NCI-H1694 treated with DMSO at 0.1 percent for 48 hours (cell line): ENCODE measurements at places on chromosomes 3 and 15.

DNA sequence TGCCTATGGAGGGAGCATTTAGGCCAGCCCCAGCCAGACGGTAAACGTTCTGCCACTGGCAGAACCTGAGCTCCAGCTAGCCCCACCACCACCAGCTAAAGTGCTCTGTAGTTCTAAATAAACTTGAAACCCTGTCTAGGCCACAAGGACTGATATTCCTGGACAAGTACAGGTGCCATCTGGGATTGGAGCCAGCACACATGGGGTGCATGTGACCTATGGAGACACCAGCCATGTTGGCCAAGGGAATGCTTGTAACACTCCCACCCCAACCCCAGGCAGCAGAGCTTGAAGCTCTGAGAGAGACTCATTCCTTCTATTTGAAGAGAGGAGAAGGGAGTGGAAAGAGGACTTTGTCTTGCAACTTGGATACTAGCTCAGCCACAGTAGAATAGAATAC lies 284.5 kb upstream of the DCBLD2 start:
- no peak for DNase-seq

DNA sequence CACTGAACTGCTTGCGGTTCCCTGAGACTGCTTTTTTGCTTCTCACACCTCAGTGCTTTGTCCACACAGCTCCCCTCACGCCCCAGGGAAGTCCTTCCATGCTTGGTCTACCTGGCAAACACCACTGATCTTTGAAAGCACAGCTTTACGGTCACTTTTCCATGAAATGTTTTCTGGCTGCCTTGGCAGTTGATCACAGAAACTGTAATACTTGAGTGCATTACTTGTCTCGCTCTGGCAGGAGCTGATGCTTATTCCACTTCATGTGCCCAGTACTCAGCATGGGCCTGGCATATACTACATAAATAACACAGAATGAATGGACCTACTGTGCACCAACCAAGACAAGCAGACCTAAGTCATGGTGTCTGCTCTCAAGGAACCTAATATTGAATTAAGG lies 121.1 kb downstream of the MEX3B start:
- DNase-seq, result no peak

- no peak for DNase-seq
These were observed 40.9 kb downstream of the PDCD6IP start for GRCh38 chr3:33839283-33839682.

GRCh38 chr15:34648294-34648631 lies 64.8 kb upstream of the GOLGA8B start:
- no peak for DNase-seq

DNA sequence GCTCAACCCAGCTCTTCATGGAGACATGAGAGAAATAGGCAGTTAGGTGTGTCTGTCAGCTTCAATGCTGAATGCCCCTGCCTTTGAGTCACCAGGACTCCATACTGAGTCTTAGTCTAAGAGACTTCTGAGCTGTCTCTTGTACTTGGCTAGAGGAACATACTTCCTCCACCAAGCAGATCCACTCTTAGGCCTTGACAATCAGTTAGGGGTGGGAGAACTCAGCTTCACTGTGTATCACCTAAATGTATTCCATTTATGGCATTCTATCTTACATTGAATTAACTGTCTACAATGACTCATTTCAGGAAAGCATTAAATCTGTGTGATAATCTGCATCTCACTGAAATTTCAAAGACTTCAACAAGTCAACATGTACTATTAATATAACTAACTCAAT lies 66.0 kb downstream of the STAC start:
- no peak for DNase-seq

DNA sequence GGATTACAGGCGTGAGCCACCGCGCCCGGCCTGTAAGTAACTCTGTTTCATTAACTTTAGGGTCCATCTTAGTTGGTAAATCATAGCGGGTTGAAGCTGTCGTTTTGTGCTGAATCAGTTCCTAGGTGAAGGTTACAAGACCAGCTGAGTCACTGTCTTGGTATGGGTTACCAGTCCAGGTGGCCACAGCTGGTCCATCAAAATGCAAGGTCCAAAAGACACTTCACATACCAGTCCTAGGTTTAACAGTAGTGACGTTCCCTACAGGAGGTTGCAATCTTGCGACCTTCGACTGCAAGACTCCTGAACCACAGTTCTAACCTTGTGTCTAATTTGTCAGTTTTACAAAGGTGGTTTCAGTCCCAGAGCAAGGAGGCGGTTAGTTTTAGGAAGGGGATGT lies 160.1 kb upstream of the ATP10A start:
- no peak for DNase-seq

DNA sequence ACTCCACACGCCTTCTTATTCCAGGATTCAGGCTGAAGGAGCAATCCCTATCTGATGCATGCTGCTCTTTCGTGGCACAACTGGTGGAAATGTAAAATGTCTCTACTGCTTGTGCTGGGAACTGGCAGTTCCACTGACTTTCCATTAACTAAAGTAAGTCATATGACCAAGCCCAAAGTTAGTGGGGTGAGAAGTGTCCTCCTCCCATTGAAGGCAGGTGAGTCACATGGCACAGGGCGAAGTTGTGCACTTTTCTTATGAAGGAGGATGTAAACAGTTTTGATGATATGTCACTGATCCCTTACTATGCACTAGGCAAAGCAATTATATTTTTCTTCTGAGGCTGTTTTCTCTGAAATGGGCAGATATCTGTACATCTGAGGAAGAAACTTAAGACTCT lies 51.6 kb downstream of the SLC7A14 start:
- no peak for DNase-seq

GRCh38 chr3:129521611-129522010 lies 6.8 kb upstream of the RHO start:
- no peak for DNase-seq

- DNase-seq, result no peak
These were observed 585 bp downstream of the SLCO3A1 start for GRCh38 chr15:91853948-91854638.

GRCh38 chr15:57253082-57253481 lies 123.2 kb upstream of the CGNL1 start:
- no peak for DNase-seq

- no peak for DNase-seq
These were observed 50.9 kb upstream of the FSIP1 start for GRCh38 chr15:39833515-39833981.

- DNase-seq, result peak; percentile 4
These were observed 3.9 kb downstream of the MST1R start for GRCh38 chr3:49899815-49900214.

- DNase-seq, result no peak
These were observed 4.1 kb downstream of the ISLR2 start for GRCh38 chr15:74134387-74135027.

DNA sequence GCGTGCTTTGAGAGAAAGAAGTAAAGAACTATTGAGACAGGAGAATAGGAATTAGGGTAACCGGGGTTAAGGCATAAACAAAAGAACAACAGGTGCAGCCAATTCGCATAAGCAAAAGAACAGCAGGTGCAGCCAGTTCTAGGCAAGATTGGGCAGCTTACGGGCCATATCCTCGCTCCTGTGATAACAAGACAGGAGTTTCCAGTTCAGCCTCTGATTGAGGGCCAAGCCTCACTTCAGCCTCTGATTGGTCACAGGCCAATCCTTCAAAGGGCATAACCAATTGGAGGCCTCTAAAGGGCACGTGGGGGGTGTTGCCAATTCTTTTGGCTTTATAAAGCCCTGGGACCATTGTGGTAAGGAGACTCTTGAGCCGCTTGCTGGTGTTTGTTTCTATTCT lies 143.5 kb downstream of the GADL1 start:
- no peak for DNase-seq

DNA sequence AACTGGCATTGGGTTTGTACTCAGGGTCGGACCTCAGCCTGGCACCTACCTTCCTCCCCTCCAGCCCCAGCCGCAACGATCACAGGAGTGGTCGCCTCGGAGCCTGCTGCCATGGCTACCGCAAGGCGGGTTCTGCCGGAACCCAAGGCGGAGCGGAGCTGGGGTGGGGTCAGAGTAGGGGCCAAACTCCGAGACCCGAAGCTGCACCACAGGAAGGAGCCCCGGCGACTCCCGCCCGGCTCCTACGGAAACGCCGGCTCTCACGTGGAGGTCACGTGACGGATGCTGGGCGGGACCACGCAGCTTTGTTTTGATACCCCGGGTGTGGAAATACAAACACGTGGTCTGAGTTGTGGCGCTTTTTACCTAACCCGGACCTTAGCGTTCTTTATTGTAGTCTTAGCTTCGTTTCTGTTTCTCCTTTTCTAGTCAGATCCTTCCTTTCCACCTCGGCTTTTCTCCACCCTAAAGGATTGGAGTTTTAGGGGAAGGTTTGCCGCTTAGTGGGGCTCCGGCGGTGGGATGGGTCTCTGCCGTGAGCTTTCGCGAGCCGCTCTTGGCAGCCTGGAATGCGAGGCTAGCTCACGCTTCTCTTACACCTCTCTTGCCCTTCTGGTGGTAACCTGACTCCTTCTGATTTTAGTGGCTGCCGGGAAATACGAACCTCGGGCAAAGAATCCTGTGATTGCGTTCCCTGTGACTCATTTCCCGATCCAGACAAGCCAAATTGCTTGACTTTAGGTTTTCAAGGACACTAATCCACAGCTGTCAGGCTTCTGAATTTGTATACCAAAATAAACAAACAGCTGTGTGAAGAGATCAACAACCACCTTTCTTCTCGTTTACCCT lies at the start of gene HSPBAP1:
Gene HSPBAP1 (minus strand): TSS at position 264 of the 849 bp plus-strand sequence. CDS start 151 bp downstream, at position 113.
- no peak for DNase-seq

- DNase-seq, result no peak
These were observed 28.6 kb downstream of the KCNAB1 start for GRCh38 chr3:156148946-156149381.

GRCh38 chr3:17116007-17116600 lies 231.3 kb downstream of the PLCL2 start:
- DNase-seq, result no peak

GRCh38 chr3:179473565-179473964 lies 22.3 kb upstream of the GNB4 start:
- no peak for DNase-seq

DNA sequence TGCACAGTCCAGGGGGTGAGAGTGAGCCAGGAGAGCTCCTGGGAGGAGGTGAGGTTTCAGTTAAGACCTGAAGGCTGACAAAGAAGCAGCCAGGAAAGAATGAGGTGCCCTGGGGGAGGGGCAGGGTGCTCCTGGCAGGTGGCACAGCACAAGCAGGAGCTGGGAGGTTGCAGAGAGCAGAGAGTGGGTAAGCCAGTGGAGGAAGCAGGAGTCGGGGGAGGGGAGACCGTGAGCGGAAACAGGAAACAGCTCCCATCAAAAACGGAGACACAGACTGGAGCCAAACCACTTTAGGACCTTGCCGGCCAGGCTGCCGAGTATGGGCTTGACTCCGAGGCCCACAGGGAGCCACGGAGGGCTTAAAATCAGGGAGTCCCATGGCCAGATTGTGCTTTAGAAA lies 12.1 kb upstream of the FBLN2 start:
- no peak for DNase-seq

DNA sequence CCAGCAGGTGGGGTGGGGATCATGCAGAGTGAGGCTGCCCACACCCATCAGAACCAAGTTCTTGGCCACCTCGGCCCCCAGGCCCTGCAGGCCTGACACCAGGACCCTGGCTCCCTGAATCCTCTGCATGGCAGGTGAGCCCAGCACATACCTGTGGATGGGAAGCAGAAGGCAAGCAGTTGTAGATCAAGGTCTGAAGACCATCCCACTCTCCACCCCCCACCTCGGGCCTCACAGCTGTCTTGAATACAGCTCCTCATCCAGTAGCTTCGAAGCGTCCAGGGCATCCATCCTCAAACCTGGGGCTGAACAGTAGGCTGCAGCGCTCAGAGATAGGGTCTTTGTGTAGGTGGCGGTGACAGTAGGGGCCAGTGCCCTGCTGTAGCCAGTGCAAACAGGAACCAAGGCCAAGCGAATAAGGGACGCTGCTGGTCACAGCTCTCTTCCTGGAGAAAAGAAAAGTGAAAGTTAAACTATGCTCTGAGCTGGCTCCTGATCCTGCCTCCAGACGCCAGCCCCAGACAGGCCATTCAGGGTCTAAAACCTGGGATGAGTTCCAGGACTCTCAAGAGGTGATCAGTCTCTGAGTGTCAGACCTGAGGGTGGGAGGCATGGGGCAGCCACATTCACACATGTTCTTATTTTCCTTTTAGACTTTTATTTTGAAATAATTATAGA lies at the start of gene UBA7:
Gene UBA7 (minus strand): TSS at position 457 of the 678 bp plus-strand sequence. CDS start 166 bp downstream, at position 291.
- DNase-seq, result no peak

DNA sequence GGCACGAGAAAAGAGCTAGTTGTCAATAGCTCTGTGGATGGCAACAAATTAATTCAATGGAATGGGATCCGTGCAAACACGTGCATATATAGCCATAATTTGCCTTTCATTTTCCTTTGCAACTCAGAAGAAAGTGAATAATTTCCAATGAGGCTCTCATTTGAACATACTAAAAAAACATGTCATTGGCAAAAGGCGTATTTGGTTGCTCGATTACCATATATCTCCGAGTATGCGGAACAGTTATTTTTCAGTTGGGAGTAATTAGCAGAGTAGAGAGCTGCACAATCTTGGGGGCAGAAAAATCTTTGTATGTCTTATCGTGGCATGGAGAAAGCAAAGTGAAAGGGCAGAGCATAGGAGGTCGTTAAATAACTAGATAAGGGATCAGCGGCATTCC lies 257.4 kb downstream of the SV2B start:
- no peak for DNase-seq

DNA sequence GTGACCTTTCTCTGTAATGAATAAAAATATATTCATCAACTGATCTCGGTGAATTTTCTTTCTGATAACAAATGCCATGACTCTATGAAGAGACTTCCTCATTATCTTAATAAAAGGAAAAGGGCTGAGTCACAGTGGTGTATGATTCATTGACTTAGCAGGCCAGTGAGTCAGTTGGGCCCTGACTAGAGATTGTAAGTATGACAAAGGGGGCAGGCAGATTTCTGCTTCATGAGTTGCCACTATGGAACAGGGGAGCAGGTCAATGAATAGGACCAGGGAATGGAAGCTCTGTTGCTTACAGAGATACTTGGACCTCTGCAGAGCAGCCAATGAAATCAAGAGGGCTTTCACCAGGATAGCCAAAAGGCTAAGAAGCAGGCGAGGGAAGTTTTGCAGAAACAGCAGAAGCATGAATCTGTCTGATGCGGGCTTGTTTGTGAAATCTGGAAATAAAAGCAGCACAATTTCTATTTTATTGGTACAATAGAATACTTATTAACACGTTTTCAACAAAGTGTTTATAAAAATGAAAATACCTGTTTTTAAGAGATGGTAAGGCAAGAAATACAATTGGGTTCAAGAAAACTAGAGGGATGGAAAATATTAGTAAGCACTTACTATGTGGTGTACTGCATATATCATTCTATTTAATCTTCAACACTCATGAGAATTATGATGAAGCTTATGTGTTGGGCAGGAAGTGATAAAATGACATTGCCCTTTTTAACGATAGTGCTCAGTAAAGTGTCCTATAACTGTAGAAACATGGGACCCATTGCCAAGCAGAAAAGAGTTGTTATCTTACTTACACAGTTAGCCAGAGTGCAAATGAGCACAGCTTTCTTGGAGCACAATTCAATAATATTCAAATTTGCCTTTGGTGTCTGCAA lies 169.8 kb upstream of the MYRIP start:
- no peak for DNase-seq

- no peak for DNase-seq
These were observed 122.6 kb downstream of the SATB1 start for GRCh38 chr3:18302517-18302916.

DNA sequence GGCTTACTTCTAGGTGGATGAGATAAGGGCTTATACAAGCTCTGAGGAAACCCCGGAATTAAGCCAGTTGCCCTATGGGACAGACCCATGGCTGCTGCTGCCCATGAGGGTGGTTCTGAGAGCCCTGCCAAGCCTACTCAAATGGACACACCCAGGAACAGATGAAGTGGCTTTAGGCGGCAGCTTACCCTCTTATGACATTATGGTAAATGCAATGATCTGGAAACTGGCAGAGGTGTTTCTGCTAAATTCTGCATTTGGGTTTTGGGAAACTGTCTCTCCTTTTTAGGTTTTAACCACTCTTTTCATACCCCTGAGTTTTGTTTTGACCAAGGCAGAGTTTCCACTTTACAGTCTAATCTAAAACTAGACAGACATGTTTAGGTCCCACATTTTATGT lies 9.0 kb upstream of the ZBED2 start:
- no peak for DNase-seq
